ENCODE measurements at places on chromosomes 5 and 9.
A peak's percentile ranks its signal among the peaks of the same experiment; 100 is the strongest.

DNA sequence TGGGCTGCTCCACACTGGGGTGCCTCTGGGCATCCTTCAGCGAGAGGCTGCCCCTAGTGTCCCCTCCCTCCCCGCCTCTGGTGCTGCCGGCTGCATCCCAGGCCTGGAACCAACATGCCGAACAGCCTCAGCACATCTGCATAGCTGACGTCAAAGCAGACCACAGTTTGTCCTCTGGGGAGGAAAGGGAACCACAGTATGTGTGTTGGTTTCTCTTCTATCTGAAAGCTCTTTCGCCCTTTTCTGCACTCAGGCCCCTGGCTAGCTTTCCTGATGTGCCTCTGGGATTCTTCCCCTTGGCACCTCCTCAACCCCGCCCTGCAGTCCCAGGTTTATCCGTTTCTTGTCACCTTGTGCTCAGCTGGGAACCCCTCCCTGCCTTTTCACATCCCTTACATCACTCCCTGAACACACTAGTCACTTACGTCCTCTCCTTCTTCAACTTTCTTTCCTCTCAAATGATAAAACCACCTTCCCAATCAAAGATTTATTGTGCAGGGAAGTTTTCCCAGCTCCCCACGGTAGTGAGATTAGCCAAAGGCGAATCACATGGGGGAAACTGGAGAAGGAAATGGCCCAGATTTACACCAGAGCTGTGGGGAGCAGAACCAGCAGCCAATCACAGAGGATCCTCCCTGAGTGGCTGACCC is 35.5 kb upstream of the B4GALT1 start:
- DNase-seq = no peak

- no peak for DNase-seq
These were observed 18.8 kb upstream of the STING1 start for GRCh38 chr5:139501381-139501780.

DNA sequence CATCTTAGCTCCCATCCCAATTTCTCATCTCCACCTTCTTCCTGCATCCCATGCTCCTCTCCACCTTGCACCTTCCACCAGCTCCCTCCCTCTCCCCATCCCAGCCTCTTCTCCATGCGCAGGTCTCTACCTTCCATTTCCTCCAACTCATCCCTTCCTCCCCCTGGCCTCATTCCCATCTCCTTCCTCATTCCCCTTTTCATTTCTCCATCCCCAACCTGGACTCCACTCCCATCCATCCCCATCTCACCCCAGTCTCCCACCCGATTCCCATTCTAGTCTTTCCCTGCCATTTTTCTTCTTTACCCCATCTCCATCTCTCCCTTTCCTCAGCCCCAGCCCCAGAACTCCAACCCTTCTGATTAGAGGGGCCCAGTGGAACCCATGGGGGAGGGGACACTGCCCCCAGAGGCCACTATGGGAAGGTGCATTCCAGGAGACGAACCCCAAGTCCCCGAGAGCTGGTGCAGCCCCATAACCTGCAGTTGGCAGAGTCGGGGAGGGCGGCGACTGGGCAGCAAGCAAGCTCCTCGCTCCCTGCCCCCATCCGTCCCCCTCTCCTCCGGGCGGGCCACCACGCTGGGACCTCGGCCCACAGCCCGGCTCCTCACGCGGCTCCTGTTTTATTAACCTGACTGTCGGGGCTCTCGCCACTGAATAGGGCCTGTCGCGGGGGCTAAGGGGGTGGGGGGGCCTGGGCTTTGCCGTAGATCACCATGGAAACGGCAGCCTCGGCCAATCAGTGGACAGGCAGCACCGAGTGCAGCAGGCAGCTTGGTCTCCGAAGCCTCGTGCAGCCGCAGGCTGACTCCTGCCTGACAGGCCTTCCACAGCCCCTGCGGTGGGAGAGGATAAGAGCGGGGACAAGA is 66.7 kb downstream of the PCDH1 start:
- peak; percentile 15 for DNase-seq

GRCh38 chr9:29044959-29045358 is 1471.7 kb upstream of the C9orf72 start:
- no peak for DNase-seq

DNA sequence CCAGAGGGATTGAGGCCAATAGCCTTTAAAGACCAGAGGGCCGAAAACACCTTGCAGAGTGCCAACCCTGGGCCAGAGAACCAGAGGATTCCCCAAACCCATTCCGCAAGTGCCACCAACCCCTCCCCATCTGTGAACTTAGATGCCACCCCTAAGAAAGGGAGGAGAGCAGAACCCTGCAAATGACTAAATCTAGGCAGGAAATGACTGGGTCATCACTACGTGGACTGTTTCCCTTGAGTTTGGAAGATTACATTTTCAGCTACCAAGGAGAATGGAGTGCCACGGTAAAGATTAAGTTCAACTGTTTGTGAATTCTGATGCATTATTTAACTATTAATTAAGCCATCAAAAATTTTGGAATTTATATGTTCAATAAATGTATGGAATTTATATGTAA is 142.8 kb downstream of the ENC1 start:
- DNase-seq = no peak

DNA sequence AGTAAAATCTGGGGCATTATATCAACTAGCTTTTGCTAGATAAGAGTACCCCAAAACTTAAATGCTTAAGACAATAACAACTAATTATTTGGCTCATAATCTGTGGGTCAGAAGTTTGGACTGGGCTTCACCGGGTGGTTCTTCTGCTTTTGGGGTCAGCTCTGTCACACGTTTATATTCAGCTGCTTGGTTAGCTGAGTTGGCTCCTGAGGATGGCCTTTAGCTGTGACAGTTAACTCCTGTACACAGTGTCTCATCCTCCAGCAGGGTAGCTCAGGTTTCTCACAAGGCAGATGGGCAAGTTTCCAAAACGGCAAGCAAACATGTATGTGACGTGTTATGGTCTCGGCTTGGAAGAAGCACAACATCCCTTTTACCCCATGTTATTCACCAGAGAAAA is 488.2 kb downstream of the TLE4 start:
- no peak for DNase-seq

DNA sequence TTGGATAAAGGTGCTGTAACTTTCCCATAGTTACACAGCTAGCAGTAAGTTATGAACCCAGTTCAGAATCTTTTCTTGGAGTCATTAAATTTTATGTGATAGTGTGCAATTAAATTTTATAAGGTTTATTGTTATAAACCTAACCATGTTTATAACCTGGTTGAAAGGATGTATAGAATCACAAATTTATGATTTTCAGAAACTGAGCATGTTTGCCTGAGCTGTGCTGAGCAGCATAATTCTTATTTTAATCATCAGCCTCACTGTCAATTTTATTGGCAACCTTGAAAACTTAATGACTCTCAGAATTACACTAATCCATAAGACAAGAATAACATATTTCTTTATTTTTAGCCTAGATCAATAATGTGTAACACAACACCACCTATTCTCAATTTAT is 46.9 kb downstream of the ADAMTS19 start:
- no peak for DNase-seq

- DNase-seq = no peak
These were observed 197.2 kb downstream of the NXNL2 start for GRCh38 chr9:88732128-88732527.

Data from stimulated activated CD4-positive, alpha-beta T cell treated with anti-CD3 and anti-CD28 coated beads, Interleukin-15, amount 100 ng/mL, for 48 hours (primary cell).